ENCODE measurements at places on chromosomes 7 and 10.

- peak; percentile 19 for DNase-seq
Observed at GRCh38 chr7:13262929-13263530, 575.6 kb downstream of the ARL4A start.

- DNase-seq = no peak
Observed at GRCh38 chr10:86732771-86733170, 23.6 kb upstream of the BMPR1A start.

DNA sequence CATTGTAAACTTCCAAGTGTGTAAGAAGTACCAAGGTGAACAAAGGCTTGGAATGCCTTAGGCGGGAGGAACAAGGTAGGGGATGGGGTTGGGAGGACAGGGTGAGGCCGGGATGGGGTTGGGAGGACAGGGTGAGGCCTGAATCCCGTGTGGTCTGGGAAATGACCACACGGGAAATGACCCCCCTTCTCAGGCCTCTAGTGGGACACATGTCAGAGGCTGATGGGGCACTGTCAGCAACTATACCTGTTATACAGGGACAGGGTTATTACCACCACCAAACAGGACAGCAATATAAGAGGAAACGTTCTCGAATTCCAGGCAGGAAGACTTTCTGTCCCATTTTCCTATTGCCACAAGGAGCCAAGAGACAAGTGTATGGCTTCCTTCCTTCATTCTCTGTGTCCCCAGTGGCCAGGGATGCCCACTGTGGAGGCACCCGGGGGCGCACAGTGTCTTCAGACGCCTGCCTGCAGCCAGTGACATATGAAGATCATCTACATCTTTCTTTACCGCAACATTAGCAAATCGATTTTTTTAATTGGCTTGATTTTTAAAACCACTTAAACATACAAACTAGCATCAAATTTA, 1.3 kb downstream of the MKI67 start:
- DNase-seq = no peak

- no peak for DNase-seq
Observed at GRCh38 chr10:122120008-122120744, 131.2 kb downstream of the TACC2 start.

DNA sequence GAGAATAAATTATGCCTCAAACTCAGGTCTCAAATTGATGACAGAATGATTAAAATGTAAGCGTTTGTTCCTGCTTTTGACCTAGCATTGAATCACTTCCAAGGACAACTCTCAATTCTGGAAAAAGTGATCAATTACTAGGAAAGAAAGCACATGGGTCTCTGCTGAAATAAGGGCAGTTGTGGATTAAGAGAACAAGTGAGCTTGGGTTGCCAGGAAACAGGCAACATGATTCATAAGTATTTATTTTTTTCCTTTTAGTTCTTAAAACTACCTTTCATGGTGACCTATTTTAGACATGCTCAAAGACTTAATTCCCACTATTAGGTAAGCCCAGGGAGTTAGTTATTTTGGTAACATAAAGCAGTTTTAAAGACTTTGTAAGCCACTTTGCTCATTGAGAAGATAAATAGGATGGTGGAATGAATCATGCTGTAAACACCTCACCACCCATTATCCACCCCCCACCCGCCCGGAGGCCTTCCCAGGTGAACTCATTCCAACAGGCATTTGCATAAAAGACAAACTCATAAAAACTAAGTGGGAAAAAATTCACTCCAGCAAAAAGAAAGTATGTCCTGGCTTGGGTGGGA, 728.3 kb downstream of the SORCS1 start:
- DNase-seq = no peak

DNA sequence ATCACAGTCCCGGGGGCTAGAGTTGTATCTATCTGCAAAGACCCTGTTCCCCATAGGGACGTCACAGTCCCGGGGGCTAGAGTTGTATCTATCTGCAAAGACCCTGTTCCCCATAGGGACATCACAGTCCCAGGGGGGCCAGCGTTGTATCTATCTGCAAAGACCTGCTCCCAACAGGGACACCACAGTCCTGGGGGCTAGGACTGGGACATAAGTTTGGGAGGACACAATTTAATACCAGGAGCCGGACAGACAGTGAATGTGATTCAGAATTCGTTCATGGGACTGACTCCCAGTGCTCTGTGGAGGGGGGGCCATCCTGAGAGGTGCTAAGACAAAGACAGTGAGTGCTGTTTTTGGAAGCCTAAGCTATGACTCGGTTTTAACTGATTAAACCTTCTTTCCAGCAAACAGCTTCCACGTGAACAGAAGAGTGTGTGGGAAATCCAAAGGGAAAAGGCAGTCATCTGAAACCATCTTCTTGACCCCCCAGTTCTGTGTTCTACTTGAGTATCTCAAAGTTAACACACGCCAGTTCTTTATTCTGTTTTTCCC, 153.0 kb downstream of the DIP2C start:
- no peak for DNase-seq

- DNase-seq = no peak
Observed at GRCh38 chr7:12970626-12971025, 283.2 kb downstream of the ARL4A start.

DNA sequence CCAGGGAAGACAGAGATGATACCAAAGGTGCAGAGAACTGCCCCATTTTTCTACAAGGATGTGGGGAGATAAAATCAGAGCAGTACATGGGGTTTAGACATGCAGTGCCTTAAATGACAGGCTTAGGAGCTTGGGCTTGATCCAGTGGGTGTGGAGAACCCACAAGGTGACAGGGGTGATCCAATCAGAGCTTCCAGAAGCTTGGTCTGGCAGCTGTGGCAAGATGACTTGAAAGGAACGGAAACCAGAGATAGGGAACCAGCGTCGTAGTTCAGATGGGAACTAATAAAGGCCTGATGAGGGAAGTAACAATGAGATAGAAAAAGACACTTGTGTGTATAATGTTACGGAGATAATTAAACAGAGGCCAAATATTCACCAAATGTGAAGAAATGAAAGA, 80.7 kb downstream of the SLC37A3 start:
- peak; percentile 48 for DNase-seq

DNA sequence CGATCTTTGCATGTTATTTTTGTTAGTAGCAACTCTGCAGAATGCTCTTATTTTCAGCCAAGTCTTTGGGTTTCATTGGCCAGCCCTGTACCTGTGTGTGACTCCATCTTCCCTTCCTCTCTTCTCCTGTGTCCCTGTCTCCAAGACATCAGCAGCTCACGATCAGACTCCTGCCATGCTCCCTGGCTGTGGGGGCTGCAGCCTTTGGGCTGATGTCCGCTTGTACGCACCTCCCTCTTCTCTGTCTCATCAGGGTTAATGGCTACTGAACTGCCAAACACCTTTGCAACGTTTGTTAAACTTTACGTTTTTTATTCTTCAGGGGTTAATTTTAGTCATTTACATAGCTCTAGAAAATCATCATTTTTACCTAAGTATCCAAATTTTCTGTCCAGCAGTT, 103.5 kb upstream of the RET start:
- DNase-seq = no peak

DNA sequence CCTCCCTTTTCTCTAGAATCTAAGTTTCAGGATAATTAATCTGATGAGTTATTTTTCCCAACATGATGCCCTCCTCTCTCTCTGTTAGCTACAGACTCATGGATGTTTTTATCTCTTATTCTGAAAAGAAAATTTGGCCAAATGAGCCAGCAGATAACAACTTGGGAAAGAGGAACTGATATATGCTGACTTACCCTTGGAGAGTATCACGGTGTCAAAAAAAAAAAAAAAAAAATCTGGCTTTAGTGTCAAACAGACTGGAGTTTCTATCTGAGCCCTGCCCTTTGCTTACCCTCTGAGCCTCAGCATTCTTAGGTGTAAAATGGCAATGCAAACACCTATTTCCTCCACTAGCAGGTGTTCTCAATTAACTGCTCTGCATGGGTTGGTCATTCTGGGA, 190.4 kb downstream of the AHR start:
- DNase-seq = no peak

DNA sequence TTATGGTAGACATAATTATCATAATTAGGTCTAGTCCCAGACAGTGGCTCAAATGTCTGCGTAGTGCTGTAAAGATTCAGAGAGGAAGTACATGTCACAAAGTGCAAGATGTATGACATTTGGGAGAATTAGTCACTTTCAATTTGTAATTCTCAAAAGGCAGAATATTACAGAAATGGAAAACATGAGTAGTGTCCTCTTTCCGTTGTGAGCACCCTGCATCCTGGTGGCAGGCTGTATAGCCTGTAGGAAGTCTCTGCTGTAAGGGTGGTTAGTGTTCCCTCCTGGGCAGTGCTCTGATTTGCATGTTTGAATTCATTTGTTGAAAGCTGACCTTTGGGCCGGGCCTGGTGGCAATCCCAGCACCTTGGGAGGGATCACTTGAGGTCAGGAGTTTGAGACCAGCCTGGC, 17.0 kb downstream of the CDK14 start:
- no peak for DNase-seq

DNA sequence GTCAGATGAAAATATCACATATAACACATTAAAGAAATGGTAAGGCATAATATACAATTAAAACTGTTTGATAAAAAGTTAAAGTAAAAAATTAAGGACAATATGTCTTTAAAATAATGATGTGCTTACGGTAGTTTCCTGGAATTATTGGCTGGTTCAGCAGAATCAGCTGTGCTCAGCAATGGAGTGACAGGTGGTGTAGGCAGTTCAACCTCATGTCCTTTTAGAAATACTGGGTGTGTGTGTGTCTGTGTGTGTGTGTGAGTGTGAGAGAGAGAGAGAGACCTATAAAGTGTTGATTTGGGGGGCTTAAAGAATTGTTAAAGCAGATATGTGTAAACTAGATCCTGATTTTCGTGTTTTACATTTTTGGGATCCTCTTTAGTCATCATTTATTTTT, 141.2 kb downstream of the ADAM22 start:
- no peak for DNase-seq

GRCh38 chr10:48496831-48497779, 107.8 kb downstream of the ARHGAP22 start:
- no peak for DNase-seq

DNA sequence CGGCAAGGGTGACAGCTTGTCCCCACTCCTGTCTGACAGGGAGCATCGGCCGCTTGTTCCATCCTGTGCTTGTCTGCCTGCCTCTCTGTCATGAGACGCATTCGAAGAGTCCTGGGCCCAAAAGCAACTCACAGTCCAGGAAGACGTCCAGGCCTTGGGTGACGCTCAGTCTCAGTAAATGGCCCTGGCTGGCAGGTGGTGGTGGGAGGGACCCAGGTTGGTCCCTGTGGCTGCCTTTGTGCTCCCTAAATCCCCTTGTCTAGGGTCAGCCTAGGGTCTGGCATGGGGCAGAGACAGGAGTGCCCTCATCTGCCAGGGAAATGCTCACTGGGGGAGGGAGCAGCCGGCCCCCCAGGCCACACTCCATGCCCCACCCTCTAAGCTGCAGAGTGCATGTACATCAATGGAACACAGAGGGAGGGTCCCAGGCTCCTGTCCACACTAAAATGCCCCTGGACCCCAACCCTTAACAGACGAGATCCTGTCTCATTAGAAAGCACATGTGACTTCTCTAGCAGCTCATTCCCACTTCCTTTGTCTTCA, 295.2 kb upstream of the ZNF32 start:
- no peak for DNase-seq

DNA sequence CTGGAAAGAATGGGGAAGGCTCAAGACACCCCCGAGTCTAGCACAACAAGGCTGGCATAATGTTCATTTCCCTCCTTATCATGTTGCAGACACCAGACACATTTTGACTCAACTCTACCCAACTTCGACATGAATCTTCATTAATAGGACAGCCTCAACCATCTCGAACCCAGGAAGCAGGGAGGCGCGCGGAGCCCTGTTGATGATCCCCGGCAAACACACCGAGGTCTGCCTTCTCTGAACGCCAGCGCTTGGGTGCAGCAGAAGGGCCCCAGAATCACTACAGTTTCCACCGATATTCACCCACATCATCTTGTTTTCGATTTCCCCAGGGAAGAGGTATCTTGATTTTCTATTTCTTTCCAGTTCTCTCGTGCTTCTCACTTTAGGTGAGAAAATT, 563.6 kb downstream of the TCERG1L start:
- DNase-seq = no peak

GRCh38 chr7:79612903-79613302, 159.4 kb upstream of the MAGI2 start:
- DNase-seq = no peak

- no peak for DNase-seq
Observed at GRCh38 chr7:1555813-1556543, at the start of gene TMEM184A. Gene TMEM184A, minus strand, starts transcription at chr7:1556205. Its CDS starts 721 bp downstream, at chr7:1555484.

GRCh38 chr10:60508037-60508436, 118.4 kb upstream of the ANK3 start:
- no peak for DNase-seq

DNA sequence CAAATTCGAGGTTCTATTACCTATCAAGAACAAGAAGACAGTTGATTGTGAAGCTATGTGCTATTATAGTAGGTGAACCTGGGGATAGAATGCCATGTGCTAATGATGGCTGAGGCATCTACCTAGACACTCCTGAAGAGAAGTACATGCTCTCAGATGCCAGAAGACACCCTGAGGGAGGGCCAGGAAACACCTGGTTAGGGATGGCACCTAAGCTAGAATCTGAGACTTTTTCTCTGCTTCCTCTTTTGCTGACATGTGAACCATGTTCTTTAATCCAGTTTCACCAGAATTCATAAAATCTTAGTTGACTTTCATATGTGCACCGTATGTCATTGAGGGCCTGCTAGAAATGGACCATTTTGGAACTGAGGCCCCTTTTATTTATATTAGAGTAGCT, 242.8 kb downstream of the GPR158 start:
- DNase-seq = no peak

DNA sequence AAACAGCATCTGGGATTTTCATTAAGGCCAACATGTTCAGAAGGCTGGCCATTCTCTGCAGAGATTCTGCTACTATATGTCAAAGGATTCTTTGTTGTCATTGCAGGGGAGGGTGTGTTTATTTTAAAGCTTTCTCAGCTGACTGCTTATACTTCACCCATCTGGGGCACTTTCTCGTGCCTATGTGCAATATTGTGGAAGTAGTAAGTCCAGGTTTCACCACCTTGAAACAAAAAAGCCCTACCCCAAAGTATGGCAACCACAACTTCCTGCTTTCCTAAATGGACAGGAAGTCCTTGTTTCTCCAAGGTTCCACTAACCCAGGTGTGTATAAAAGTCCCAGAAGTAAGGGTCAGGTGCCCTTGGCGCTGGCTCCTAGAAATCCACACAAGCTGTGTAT, 58.7 kb upstream of the COL1A2 start:
- no peak for DNase-seq

DNA sequence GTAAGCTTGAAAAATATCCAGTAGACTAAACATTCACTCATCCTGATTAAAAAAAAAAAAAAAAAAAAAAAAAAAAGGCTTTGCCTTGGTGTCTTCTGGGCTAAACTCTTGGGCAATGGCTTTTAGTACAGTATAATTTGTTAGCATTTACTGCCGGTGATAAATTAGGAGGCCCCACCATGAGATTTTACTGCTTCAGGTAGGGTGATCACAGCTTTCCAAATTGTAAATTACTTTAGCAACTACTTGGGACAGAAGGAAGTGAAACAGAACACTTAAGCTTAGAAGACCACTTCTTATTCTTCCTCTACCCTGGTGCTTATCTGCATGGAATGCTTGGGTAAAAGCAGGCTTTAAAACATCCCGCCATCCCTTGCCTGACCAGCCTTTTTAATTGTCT, 152.1 kb downstream of the HIBADH start:
- DNase-seq = no peak

- DNase-seq = no peak
Observed at GRCh38 chr7:80044796-80045195, 89.8 kb upstream of the GNAI1 start.

GRCh38 chr10:89384474-89385340, 6.9 kb downstream of the IFIT1B start:
- DNase-seq = no peak

All from T-helper 2 cell (primary cell).